ENCODE measurements at places on chromosomes 6 and 20.
A peak's percentile ranks its signal among the peaks of the same experiment; 100 is the strongest.

- no peak for DNase-seq
Observed at GRCh38 chr20:58450254-58450653, 61.2 kb downstream of the VAPB start.

DNA sequence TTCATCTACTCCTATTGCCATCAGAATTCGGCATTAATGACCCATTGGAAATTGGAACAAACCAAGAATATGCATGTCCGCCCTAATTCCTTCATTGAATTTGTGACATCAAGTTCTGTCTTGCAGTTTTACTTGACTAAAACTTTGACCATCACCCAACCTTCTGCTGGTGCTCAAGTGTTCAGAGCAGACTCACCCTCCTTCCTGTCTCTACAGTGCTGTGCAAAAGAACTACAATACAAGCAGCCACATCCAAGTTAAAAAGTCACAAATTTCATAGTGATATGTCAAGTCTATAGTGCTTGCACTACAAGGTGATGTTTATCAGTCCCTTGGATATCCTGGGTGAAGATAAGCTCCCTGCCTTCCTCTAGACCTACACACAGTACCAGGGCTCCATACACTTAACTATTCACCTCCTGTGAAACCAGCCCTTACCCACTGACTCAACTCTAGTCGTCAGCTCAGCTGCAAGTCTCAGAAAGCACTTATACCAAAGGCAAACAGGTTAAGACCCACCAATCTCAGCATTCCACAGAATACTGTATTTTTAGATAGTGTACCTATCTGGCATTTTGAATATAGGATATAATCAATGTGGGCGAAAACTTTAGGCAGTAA, 23.6 kb downstream of the SNX5 start:
- DNase-seq = no peak

DNA sequence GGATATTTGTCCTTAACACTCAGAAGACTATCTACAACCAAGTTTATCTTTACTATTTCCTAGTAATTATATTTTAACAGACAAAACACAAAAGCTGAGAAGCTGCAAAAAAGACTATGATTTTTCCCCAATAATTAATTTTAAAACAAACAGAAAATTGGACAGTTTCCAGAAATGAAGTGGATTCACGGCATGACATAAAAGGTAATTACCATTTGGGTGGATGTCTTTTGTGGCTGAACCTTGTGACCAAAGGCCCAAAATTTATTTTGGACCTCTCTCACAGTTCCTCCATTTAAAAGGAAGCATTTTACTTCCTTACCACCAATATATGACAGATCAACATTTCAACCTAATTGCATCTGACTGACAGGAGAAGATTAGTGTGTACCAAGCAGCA, 90.2 kb downstream of the GMDS start:
- peak; percentile 85 for DNase-seq

DNA sequence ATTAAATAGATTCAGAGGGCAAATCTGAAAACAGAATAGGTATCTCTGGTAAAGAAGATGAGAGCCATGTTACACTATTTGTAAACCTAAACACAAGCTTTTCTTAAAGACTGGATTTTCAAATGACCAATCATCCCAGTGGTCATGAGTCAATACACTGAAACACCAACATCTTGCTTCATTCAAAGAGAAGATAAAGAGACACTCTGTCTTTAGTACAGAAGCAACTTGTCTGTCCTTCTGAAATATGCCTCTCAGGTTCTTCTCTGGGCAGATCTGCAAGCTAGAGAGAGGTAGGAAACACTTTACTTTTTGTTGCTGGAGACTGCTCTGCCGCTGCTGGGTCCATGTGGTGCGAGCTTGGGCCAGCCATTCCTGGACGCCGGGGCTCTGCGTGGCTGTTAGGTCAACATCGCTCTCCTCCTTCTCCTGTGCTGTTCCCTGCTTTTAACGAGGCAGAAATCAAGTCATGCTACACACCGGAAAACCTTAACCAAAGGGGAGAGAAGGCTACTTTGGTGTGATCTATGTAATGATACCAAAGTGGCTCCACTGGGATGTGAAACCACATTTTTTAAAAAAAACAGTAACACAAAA, 368.2 kb downstream of the SYNE1 start:
- no peak for DNase-seq

DNA sequence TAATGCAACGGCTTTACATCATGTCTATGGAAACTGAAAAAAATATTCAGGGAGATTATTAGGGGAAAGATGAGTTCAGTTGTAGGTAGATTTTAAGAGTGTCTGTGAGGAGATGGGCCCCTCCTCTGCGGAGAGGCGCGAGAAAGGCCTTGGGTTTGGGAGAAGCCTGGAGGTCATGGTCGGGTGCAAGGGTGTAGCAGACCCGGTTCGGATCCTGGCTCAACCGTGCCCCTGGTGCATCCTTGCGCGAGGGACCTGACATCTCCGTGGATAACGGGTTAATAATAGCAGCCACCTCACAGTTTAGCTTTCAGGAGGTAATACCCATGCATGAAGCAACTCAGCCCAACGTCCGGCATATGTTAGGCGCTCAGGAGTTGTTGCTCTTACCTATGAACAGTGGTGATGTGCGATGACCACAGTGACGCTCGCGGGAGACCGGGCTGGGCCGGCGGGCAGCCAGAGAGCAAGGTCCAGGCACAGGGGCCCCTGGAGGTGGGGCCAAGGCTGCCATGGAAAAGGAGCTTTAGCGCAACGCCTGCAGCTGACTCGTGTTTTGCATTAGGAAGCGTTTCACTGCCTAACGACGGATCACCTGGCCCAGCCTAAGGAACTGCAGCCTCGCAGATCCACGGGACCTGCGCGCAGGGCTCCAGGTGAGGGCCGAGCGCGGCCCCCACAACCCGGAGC, 146.4 kb upstream of the ARID1B start:
- DNase-seq = no peak

DNA sequence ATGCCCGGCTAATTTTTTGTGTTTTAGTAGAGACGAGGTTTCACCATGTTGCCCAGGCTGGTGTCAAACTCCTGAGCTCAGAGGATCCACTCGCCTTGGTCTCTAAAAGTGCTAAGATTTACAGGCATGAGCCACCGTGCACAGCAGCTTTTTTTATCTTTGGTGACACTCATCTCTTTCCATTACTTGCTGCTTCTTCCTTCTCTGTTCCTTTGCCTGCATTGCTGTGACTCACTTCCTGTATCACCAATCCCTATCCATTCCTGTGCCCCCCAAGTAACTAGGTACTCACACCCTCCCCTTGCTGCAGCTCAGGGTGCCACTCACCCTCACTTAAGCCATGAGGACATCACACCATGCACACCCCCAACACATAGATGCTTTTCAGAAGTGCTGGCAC, 24.6 kb downstream of the KHDC1L start:
- DNase-seq = no peak

DNA sequence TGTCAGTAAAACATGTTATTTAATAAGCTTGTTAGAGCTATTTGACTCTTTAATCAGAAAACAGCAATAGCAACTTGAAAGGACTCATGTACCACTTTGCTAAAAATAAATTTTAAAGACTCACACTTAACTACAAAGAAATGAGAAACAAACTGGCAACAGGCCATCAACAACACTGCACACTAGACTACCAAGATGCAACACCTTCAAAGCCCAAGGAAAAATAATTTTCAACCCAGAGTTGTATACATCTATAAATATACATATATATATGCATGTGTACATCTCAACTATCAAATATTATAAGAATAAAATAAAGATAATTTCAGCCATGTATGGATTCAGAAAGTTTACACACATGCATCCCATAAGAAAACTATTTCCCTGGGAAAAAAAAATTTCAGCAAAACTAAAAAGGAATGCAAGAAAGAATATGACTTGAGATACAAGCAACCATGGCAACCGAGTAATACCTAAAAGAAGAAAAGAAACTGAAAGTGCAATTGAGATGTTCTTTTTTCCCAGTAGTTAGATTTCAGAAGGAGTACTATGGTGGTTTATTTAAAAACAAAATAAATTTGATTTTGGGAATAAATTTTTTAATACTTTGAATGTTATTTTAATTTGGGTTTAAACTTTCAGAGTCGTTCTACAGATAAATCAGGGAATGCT, 303.8 kb downstream of the UBE3D start:
- no peak for DNase-seq

DNA sequence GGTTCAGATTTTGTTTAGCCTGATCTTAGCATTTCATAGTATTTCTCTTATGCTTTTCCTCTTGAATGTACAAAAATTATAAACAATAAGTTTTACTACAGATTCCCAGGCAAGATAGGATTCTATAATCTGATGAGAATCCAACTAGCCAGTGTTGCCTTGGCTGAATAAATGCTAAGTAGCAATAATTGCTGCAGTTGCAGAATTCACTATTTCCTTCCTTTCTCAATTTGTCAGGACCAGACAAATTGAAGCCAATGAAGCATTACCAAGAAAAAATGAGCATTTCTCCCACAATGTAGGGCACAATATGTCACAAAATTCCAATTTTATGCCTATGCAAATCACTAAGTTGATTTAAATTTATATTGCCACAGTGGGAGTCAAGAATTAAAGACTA, 260.2 kb downstream of the KIF16B start:
- no peak for DNase-seq

DNA sequence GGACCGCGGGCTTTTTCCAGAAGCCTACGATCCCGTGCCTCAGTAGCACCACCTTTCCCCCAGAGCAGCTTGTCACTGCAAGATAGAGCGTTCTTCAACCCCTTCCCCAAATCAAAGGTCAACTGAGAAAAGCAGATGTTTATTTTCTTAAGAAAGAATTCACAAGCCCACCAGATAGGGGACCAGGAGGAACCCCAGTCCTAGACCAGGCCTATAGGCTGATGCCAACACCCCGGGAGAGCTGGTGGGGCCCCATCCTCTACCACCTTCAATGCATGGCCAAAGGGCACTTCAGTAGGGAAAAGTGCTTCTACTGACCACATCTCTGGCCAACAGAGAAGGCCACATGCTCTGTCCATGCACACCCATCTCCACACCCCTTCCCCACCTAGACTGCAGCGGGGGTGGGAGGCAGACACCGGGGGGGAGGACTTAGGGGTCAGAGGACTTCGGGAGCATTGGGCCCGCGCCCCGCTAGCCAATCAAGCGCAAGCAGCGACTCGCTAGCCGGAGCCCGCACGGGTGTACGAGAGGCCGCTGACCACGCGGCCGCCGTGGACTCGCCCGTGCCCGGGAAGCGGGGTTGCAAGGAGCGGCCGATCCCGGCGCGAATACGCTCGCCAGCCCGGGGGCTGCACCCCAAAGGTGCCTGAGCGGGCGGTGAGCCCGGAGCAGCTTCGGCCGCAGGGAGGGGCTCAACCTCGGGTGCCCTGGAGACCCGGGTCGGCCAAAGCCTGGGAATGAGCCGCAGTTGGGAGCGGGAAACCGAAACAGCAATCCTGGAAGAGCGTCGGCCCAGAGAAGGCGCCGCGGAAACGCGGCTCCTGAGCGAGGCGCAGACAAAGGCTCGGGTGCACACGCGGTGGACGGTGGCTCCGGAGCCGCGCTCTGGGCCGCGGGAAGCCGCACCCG, 2.8 kb downstream of the PDE10A start:
- no peak for DNase-seq

DNA sequence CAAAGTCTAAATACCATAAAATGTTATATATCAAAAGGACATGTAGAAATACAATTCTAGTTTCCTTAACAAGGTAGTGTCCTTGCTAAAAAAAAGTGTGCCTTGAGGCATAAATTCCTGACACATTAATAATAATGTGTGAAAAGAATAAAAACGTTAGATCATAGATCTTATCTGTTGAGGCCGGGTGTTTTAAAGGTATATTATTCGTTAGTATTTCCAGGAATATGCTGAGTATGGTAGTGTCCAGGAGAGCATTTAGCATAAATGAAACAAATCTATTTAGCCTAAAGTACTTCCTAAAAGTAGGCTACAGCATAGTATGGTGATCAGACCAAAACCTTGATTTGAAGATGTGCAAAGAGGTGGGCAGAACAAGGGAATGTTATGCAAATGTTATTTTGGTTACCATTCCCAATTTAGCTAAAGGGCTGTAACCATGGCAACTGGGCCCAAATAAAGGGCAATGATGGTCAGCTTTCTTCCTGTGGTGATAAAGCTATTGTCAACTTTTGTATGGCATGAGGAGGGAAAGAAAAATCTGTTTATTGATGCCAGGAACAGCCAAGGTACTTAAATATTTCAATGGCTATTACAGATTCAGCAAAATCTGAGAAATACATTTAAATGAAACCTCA, 18.9 kb downstream of the MKKS start:
- peak; percentile 50 for DNase-seq

GRCh38 chr6:44116641-44117382, 10.4 kb downstream of the MRPL14 start:
- no peak for DNase-seq

DNA sequence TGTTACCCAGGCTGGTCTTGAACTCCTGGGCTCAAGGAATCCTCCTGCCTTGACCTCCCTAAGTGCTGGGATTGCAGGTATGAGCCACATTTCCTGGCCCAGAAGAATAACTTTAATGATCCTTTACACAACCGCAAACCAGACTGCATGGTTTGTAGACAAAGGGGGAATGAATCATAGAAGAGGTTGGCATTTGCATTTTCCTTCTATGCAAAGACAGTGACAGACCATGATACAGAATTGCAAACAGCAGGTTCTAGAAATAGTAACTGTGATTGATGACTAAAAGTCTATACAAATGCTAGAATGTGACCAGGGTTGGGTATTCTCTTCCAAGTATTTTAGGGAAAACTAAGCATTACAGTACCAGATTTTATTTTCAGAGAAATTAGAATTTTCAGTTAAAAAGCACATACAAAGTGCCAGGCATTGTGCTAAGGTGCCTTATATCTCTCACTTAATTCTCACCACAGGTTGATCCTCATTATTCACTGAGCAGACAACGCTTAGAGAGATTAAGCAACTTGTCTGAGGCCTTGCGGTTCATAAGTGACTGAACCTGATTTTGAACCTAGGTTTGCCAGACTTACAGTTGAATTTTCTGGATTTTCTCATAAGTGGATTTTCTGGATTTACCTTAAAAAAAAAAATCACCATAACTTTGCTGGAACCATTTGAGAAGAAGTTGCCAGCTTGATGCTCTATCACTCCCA, 146.6 kb downstream of the ZFAND3 start:
- no peak for DNase-seq

- DNase-seq = peak; percentile 39
Observed at GRCh38 chr6:75602246-75603105, 796 bp downstream of the SENP6 start.

GRCh38 chr6:100617633-100618350, 153.1 kb upstream of the SIM1 start:
- DNase-seq = no peak

DNA sequence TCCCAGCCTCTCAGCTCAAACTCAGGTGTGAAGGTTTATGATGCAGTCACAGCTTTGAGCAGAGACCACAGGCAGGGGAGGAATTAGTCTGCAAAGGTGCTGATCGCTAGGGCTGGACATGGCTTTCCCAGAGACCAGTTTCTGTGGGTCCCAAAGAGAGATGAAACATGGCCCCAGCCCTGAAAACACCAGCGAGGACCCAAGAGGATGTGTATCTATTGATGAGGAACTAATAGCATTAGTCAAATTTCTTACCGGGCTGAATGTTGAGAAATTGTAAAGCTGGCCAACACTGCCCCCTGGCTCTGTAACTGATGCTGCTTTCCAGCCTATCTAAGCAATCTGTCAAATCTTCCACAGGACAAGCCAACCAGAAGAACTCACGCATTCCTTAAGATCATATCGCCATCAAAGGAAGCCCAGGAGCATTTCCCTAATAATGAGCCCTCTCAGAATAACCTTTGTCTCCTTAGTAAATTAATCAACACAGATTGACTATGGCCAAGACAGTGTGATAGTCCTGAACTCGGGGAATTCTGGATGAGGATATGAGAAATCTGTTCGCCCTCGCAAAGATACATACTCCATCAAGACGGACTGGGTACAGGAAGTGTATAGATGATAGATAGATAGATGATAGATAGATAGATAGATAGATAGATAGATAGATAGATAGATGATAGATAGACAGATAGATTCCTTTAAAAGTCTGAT, 7.8 kb upstream of the ACSS1 start:
- DNase-seq = peak; percentile 38
